ENCODE measurements at places on chromosomes 3 and 15.

- no peak for DNase-seq
These were observed 46.4 kb downstream of the MOBP start for GRCh38 chr3:39513791-39514369.

- no peak for DNase-seq
These were observed 2.2 kb upstream of the SLC12A8 start for GRCh38 chr3:125214738-125215137.

DNA sequence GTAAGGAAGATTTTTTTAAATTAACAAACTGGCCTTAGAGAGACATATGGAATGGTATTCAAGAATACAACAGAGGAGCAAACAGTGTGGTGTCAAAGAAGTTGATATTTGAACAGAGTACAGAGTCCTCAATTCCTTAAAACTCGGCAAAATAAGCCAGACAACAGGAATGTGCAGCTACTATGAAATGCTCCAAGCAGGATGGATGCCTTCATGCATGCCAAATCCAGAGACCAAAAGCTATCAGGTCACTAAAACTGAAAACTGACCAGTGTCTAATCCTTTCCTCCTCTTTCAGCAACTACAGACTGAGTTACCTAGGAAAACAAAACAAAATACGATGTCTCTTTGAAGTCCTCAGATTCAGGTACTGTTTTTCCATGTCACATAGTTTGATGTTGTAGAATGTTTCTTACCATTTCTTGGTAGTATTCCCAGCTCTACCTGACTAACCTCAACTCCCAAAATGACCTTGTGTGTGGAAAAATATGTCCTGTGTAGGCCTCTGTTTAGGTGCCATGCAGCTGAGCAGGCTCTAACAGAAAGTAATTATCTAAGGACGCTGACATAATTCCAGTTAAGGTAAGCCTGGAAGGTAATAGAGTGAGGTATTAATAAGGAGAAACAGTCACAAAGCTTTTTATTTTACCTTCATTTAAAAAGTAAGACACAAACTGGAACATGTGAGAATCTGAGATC, 46.9 kb downstream of the TBL1XR1 start:
- DNase-seq: no peak

DNA sequence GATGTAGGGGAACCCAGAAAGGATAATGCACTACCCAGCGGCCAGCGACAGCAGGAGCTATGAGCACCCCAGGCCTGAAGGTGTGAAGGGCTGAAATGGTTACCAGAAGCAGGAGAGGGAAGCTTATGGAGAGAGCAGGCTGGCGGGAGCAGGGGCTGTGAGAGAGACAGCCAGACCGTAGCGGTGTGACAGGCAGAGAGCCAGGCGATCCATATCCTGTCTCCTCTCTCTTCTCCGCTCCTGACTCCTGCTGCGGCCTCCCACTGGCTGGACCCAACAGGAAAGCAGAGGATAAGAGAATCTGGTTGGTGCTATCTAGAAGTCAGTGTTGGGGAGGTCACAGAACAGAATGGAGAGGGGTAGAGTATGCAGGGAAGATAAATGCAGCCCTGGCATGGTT, 49.9 kb downstream of the BTD start:
- no peak for DNase-seq

DNA sequence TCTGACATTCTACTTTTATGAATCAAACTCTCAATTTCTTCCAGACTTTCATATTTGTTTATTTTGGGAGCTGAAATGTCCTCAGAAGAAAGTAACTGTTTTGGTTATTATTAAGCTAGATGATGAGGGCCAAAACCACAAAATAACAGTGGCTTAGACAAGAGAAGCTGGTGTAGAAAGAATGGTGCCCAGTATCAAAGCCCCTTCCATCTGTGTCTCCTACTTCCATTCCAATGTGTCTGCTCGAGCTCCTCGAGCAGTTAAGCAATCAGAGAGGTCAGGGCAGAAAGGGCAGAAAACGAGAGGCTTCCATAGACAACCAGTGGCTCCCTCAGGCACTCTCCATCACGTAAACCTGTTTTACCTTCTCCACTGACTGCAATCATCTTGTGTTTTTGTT, 59.7 kb upstream of the MAGI1 start:
- no peak for DNase-seq

DNA sequence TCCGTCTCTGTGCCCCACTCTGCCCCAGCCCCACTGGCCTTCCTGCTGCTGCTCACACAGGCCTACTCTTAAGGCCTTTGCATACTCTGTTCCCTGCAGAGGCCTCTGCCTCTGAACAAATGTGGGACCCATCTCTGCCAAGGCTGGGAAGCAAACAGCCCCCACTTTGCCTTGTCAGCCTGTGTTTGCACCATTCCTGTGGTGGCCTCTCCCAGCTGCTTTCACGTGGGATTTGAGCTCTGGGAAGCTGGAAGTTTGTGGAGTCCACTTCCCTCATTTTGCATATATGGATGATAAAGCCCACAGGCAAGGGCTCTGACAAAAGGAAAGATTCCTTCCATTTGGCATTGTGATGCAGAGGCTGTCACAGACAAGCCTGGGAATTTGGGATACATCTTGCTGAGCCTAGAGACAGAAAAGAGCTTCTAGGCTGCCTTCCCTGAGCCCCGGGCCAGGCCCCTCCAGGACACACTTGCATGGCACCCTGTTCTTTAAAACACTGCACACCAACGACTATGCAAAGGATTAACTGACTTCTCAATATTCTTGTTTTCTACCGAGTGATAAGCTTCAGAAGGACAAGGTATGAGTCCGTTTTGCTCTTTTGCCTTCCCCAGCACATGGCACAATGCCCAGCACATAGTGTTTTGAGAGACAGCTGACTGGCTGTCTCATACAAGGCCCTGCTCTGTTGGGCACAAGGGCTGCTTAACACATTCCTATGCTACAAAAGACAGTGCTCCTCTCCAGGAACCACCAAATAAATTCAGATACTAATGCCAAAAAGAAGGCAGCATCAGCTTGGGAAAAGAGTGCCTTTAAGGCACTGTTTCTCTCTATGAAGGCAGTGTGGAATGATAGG, 120.7 kb upstream of the TOPAZ1 start:
- DNase-seq: no peak

- no peak for DNase-seq
These were observed 75.9 kb downstream of the ZBTB20 start for GRCh38 chr3:115071166-115071565.
